ENCODE measurements at places on chromosomes 6 and 20.

GRCh38 chr6:79307321-79308036 lies 73.0 kb upstream of the HMGN3 start:
- DNase-seq = no peak

DNA sequence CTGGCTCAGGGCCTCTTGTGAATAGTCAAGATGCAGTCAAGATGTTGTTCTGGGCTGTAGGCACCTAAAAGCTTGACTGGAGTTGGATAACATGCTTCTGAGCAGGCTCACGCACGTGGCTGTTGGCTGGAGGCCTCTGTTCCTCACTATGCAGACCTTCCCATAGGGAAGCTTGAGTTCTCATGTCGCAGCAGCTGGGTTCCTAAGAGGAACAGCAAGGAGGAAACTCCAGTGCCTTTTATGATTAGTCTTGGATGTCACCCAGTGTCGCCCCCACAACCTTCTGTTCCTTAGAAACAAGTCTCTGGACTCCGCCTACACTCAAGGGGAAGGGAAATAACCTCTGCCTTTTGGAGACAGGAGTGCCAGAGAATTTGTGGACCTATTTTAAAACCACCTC lies 210.7 kb downstream of the BCAS1 start:
- DNase-seq = no peak

- DNase-seq = no peak
Measured at GRCh38 chr6:75943381-75943780, 129.1 kb downstream of the IMPG1 start.

- no peak for DNase-seq
Measured at GRCh38 chr20:8661229-8661952, 407.5 kb upstream of the PLCB4 start.

- no peak for DNase-seq
Measured at GRCh38 chr6:148934539-148934938, 187.7 kb downstream of the UST start.

- DNase-seq = no peak
Measured at GRCh38 chr6:128597004-128597403, 76.6 kb upstream of the PTPRK start.

- DNase-seq = no peak
Measured at GRCh38 chr6:106546261-106546690, 83.0 kb downstream of the RTN4IP1 start.

GRCh38 chr6:157961832-157962575 lies 19.7 kb upstream of the SYNJ2 start:
- DNase-seq = no peak

GRCh38 chr6:145155873-145156782 lies 579.2 kb downstream of the EPM2A start:
- no peak for DNase-seq

DNA sequence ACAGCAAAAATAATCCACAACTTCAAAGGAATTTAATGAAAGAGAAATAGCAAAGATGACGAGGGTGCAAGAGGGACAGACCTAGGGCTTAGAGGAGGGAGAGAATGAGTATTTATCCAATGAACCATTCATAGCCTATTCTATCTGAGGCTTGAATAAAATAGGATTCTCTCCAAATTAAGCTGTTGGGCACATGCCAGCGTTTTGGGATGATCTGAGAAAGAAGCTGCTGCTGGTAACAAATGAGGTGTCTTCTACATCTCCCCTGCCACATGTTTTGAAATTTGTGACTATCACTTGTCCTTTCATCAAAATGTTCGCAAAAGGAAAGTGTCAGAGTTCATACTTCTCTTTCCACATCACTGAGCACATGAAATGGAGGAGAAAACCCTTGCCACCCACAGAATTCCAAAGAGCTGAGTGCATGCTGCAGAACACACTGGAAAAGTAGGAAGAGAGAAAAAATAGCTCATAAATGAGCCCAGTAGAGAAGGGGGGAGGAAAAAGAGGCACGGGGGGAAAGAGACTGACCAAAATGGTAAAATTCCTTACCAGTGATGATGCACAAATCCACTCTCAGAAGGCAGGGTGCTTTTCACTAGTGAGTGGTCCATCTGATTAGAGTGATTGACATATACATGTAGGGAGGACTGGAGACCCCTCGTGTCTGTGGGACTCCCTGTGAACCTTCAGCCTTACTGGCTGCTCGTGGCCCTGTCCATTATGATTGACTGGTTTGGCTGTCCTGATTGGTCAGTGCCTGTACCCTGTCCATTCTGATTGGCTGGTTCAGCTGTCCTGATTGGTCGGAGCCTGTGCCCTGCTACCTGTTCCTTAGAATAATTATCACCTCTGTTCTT lies 180.5 kb downstream of the OGFRL1 start:
- DNase-seq = no peak

DNA sequence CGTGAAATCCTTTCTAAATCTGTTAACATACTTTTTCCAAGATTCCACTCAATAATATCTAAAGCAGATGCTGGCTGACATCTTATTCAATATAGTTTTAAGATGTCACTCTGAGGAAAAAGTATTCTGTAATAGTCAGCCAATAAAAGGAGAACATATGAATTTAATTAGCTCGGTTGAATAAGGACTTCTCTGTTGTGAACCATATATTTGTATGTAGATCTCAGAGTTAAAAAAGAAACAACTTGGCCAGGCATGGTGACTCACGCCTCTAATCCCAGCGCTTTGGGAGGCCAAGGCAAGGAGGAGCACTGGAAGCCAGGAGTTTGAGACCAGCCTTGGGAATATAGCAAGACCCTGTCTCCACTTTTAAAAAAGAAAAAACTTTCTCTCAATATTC lies 7.4 kb upstream of the CD24 start:
- no peak for DNase-seq

DNA sequence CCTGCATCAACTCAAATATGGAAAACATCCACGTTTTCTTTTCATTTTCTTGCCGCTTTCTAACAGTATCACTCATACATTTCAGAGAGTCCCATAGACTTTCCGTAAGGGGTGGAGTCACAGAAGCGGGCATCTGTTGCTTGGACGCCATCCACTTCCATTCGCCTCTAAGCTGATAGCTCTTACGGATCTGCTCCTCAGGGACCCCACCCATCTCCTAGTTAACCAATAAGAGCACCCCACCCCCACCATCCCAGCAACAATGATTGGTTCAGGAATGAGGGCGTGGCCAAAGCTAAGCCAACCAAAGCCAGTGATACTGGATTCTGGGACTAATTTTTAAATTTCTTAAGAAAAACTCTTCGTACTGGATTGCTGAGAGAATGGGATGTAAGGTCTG lies 42.4 kb downstream of the SLC2A10 start:
- DNase-seq = no peak

DNA sequence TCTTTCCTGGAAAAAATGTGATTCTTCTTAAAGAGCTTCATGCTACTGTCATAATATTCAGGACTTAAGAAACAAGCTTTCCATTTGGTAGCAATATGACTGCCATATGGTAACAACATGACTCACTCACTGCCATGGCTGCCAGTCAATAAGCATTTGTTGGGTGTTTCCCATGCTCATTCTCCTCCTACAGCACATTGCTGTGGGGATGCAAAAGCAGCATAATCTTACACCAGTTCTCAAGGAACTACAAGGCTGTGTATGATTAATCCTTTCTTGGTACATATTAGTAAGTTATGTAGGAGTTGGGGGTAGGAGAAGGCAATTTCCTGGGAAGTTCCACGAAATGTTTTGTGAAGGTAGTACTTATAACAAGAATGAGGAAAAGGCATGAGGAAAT lies 76.7 kb downstream of the CEP162 start:
- no peak for DNase-seq

GRCh38 chr6:163371129-163371528 lies 43.4 kb upstream of the QKI start:
- DNase-seq = no peak

DNA sequence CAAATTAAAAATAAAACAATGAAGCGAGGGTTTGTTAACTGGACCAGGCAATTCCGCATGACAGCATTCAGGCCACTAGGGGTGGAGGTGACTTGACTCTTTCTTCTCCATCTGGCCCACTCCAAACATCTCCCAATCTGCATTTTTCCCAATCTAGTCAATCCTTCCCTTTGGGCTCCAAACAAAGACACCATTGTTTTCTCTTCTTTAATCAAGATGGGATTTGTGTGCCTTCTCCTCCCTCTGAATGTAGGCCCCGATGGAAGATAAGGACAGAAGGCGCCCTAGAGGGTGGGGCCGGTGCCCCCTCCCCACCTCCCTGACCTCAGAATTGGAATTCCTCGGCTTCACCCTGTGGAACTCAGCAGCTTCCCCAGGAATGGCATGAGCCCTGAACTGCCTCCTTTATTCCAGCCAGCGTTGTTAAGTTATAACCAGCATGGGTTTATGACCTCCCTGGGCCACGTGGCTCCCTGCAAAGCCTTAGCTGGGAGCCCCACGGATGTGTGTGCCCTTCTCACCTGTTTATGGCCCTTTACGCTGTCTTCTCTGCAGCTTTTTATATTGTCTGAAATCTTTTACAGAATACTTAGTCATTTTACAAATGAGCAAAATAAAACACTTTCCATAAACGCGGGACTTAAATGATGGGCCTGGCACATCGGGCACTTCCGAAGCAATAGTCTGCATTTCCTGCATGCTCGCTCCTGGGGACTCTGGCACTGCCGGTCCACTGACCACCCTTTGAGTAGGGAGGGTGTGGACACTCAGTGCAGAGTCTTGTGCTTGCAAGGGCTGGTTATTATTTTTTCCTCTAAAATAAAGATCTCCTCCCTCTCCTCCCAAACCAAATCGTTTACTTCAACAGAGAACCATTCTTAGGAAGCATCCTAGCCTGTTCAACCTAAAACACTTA lies 24.5 kb downstream of the OVOL2 start:
- DNase-seq = no peak

- no peak for DNase-seq
Measured at GRCh38 chr6:96153775-96154174, 138.0 kb downstream of the FUT9 start.

DNA sequence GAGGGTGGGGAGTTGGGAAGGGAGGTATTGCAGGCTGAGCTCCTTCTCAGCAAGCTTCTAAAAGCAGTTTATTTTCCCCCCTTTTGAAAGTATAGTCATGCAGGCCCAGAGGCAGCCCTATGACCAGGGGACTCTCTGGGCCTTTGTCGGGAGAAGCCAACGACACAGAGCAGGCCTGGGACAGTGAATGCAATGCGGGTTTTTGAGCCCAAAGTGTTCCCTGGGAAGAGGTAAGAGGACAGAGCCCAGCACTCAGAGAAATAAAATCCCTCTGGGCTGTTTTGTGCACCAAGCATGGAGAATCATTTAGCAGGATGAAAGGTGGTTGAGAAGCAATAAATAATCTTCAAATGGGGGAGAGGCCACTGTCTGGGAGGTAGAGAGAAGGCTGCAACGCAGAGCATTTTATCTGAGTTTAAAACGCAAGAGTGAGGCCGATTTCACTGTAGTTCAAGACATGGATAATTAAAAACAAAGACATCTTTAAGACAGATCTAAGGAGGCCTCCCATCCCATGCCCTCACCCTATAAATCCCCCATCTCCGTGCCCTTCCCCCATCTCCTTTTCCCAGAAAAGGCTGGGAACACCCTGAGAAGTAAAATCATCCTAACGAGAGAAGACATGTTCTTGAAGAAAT lies 237.5 kb downstream of the CDC5L start:
- DNase-seq = no peak

- no peak for DNase-seq
Measured at GRCh38 chr6:46715141-46715540, 20.0 kb downstream of the PLA2G7 start.

DNA sequence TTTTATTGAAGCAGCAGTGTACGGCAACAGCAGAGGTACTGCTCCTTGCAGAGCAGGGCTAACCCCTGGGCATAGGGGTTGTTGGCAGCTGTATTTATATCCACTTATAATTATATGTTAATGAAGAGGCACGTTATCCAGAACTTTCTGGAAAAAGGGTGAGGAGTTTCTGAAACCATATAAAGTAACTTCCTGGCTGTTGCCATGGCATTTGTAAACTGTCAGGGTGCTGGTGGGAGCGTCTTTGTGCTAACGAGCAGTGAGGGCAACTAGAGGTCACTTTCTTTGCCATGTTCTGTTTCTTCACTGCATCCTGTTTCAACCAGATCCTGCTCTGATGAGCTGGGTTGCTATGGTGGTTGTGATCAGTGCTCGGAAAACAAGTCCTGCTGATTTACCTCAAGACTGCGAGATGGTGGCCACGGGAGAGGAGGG lies 11.1 kb upstream of the ARFGEF2 start:
- DNase-seq = no peak

DNA sequence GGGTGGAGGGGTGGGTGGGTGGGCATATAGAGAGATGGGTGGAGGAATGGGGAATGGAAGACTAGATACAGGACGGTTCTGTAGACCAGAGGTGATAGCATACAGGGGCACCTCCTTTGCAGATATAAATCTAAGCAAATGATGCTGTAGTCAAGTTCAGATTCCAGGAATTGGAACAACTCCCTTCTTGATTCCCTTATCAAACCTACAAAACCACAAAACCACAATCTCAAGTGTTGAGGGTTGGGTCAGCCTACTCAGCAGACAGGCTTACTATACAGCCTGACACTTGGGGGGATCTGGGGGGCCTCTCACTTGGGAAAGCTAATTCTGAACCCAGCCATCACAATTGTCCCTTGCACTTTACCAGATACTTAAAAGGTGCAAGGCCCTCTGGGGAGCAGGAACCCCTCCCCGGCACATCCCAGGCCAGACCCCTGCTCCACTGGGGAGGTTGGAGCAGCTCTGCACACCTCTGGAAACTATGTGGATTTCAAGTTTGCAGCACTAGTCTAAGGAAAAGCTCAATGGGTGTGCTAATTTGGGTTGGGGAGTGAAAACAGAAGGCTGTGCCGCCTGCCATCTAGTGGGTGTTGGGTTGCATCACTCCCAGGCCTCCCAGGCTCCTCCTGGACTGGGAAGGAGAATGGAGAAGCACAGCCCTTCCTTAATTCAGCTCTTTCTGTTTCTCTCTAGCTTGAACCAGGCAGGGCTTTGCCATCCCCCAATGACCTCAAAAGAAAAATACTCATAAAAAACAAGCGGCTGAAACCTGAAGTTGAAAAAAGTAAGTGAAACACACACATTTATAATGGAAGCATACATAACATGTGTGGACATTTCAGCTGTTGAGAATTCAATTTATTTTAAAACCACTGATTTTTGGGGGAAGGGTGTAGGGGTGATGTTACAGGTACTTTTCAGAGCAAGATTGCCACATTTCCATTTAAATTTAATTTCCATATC lies 121.2 kb upstream of the LAMP5 start:
- no peak for DNase-seq

GRCh38 chr6:161251345-161251744 lies 22.5 kb downstream of the AGPAT4 start:
- no peak for DNase-seq

GRCh38 chr6:149162924-149163323 lies 154.6 kb upstream of the TAB2 start:
- no peak for DNase-seq

DNA sequence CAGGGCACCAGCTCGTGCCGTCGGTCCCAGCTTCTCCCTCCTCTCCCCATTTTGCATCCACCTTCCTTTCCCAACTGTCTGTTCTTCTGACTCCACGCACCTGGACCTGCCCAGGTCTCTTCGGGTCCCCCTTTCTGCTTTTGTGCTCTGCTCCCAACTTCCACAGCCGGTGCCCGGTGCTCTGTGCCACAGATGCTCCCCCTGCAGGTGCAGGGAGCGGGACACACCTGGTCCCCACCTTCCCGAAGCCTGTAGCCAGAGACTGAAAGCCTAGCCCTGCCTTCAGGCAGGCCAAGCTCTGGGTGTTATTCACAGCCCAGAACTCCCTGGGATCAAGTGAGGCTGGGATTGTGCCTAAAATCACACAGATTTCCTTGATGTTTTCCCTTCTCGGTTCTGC lies 24.6 kb upstream of the BMP7 start:
- no peak for DNase-seq
